Hindlimb muscle (tissue), 1 donor: ENCODE measurements at places on chromosomes 7 and 10. TPM values are rescaled to one million over a fixed set of nuclear protein-coding genes. Genes with fewer than 3 reads are reported as not detected.

Gene OAT
- polyA plus RNA-seq = 50.8 TPM

Gene OPN1SW
- polyA plus RNA-seq = 2.2 TPM

DNA sequence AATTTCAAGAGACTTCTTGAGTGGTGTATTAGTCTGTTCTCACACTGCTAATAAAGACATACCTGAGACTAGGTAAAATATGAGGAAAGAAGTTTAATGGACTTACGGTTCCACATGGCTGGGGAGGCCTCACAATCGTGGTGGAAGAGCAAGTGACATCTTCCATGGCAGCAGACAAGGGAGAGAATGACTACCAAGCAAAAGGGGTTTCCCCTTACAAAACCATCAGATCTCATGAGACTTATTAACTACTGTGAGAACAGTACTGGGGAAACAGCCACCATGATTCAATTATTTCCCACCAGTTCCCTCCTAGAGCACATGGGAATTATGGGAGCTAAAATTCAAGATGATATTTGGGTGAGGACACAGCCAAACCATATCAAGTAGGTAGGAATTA, 150.5 kb downstream of the PCDH15 start:
- no peak for DNase-seq

GRCh38 chr10:52410916-52411315, 96.8 kb downstream of the DKK1 start:
- no peak for DNase-seq

GRCh38 chr10:17228091-17229015, at the start of gene VIM:
Gene VIM (plus strand): TSS chr10:17228241. CDS start chr10:17229423, 1,182 bp downstream.
- DNase-seq = peak; percentile 91
